ENCODE measurements at places on chromosomes 4 and X.
A peak's percentile ranks its signal among the peaks of the same experiment; 100 is the strongest.

DNA sequence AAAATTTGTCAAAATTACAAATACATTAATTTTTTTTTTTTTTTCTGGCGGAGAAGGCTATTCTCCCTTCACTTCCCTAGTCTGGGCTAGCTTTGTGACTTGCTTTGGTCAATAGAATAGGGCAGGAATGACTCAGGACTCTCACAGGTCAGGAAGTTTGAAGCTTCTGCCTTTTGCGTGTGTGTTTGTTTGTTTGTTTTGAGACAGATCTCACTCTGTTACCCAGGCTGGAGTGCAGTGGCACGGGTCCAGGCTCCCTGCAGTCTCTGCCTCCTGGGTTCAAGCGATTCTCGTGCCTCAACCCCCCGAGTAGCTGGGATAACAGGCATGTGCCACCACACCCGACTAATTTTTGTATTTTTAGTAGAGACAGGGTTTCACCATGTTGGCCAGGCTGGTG, 55.9 kb upstream of the USP9X start:
- DNase-seq: no peak
- H3K27ac ChIP-seq: no peak overlapping the region
- peaks cover 18% of the 10 kb centered on the region for H3K4me1 ChIP-seq
- H3K27me3 ChIP-seq: no peaks in the 10 kb centered on the region

DNA sequence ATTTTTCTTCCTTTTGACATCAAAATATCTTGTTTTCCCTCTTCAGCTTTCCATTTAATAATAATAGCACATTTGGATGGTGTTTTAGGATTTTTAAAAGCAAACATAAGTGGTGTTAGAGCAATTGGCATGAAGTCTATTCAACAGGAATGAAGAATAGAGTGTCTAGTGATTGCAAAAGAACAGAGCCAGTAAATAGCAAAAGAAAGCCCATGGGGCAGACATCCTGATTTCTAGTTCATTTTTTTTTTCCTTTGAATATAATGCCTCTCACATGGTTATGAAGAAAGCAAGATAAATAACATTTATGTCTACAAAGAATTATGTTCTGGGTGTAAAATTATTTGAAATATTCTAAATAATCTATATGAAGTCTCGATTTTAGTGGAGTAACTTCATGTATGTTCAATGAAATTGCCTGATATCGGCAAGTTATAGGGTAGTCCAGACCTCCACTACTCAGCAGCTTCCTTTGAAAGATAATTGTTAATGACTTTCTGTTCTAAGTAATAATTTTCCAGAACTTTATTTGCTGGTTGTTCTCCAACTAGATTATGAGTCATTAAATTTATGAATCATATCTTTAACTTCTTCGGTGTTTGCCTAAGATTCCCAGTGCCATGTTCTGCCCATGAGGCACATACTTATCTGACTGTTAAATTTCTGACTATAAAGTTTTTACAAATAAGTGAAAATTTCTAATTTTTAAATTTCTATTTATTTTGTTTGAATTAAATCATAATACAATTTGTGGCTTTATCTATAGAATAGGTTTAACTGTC, 587.9 kb downstream of the TLL1 start:
- H3K27me3 ChIP-seq: no peaks in the 10 kb centered on the region
- no peaks in the 10 kb centered on the region for H3K36me3 ChIP-seq
- H3K4me3 ChIP-seq: no peak overlapping the region
- DNase-seq: no peak

DNA sequence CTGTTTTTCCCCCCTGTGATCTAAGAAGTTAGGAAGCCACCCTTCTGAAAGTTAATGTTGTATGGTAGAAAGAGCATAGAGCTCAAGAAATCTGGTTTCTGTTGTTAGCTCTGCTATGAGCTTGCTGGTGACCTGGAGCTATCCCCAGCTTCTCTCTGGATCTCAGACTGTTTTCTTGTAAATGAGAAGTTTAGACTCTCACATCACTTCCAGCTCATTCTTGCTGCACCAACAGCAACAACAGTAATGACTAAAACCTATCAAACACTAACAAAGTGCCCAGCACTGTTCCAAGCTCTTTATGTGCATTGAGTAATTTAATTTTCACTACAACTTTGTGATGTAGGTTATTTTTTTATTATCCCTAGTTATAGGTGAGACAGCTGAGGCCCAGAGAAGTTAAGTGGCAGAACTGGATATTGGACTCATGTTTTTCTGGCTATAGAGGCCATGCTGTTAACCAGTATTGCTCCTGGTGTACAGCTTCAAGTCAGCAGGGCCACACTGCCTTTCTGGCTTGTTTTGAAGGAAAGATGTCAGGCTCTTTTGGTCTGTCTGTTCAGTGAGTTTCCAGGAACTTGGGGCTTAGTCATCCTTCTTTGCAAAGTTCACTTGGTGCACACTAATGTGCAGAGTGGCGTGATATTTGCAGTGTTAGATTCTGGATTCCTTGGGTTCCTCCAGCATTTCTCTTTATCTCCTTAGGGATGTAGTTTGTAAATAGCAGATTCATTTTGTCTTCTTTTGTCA, 27.8 kb upstream of the TMEM164 start:
- H3K36me3 ChIP-seq: no peaks in the 10 kb centered on the region
- H3K27me3 ChIP-seq: peaks cover 22% of the 10 kb centered on the region
- H3K4me1 ChIP-seq: no peaks in the 10 kb centered on the region
- DNase-seq: no peak
- no peak overlapping the region for H3K4me3 ChIP-seq

- DNase-seq: no peak
- no peaks in the 10 kb centered on the region for H3K4me1 ChIP-seq
These were observed 38.5 kb downstream of the ELF4 start for GRCh38 chrX:130071611-130072344.

DNA sequence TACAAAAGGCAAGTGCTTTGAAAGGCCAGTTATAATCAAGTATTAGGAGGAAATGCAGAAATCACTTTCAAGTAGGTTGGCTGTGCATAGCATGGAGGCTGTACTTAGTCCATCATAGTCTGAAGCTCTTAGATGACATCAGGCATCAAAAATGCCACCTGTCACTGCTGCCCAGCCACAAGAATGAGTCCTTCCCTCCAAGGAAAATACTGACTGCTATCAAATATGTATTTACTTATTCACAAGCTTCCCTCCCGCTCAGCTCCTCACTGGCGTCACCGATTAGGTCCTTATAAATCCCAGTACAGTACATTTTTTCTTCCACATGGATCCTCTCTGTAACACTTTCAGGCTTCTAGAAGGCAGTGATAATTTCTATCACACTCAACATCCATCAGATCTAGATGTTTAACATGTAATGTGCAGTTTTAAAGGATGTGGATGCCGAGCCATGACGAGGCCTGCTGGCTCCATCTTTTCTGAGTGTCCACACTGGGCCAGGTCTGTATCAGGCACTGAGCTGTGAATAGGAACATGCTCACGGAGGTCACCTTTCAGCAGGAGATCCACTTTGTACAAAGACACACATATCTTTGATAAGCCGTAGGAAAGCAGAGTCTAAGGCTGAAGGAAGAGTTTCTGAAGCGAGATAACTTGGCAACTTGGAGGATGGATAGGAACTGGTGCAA, 121.9 kb downstream of the PALLD start:
- no peak for DNase-seq
- H3K27ac ChIP-seq: no peak overlapping the region
- no peaks in the 10 kb centered on the region for H3K36me3 ChIP-seq

DNA sequence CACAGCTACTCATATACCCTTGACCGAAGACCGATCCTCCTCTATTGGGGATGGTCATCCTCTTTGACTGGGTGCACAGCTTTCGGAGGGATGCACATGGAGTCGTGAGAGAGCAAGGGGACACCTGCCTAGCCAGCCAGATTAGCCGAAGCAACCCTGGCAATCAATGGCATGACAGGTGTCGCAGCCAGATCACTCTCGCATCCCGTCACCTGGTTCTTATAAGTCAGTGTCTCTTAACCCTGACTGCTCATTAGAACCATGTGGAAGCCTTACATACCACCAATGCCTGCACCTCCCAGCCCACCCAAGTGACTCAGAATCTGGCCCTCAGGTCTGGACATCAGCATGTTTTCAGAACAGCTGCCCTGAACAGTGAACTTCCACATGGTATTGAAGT, 249.7 kb downstream of the EVC2 start:
- no peak for DNase-seq
- H3K4me3 ChIP-seq: no peak overlapping the region
- H3K4me1 ChIP-seq: no peaks in the 10 kb centered on the region

DNA sequence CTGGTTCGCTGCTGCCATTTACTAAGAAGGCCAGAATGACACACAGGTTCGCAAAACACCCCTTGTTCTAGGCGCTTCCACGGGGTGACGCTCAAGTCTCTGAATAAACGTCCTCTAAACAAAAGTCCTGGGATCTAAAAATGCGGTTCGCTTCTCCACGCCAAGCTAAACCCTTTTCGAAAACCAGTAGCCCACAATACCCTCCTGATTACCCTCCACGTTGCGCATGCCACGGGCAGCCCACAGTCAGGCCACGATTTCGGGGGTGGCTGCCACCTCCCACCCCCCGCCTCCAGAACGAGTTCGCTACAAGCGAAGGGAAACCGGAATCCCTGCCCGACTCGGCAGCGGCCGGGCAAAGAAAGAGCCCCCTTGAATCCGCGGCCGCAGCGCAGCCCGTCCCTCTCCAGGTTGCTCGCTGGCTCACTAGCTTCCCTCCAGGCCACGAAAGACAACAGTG, 423 bp downstream of the RPL39 start:
- H3K4me3 ChIP-seq: peak overlapping the region; percentile 95
- H3K4me1 ChIP-seq: no peaks in the 10 kb centered on the region
- no peaks in the 10 kb centered on the region for H3K27me3 ChIP-seq
- H3K36me3 ChIP-seq: peaks cover 13% of the 10 kb centered on the region
- DNase-seq: no peak

DNA sequence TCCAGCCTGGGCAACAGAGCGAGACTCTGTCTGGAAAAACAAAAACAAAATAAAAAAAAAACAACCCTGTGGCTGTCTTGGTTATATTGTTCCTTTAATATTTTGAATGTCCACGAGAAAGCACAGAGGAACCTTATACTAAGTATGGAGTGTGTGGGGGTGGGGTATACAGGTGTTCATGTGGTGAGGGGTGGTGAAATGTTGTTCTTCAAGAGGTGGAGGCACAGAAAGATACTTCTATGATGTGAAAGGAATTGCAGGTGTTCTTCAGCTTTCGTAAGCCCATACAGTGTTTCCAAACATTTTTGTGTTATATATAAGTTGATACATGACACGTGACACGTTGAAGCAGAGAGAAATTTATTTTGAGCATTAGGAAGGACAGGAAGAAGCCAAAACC, 46.4 kb downstream of the SLC9A6 start:
- H3K36me3 ChIP-seq: peaks cover 4% of the 10 kb centered on the region
- H3K4me3 ChIP-seq: no peak overlapping the region
- DNase-seq: no peak
- no peak overlapping the region for H3K27ac ChIP-seq
- no peaks in the 10 kb centered on the region for H3K4me1 ChIP-seq

DNA sequence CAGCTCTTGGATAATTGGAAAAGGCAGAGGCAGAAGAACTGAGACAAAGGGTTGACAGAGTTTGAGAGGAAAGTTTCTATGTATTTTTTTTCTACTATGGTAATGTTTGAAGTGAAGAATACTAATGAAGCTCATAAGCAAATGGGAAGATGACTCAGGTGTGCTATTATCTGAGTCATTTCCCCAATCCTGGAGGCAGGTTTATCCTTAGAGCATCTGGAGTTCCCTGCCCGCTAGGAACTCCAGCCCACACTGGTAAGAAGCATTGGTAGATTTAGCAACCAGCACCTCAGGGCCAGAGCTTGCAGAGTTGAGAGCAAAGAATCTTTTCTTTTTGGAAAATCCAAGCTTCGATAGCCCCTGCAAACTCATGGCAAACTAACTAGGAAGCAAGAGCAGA, 55.2 kb downstream of the DOCK11 start:
- no peak for DNase-seq
- no peaks in the 10 kb centered on the region for H3K27me3 ChIP-seq
- no peaks in the 10 kb centered on the region for H3K4me1 ChIP-seq

- peaks cover 8% of the 10 kb centered on the region for H3K4me1 ChIP-seq
- no peak overlapping the region for H3K27ac ChIP-seq
- H3K4me3 ChIP-seq: no peak overlapping the region
- no peak for DNase-seq
These were observed 27.0 kb upstream of the SLC7A11 start for GRCh38 chr4:138269175-138269574.

GRCh38 chr4:24992968-24993367, 37.8 kb downstream of the LGI2 start:
- H3K27me3 ChIP-seq: peaks cover 4% of the 10 kb centered on the region
- no peak overlapping the region for H3K4me3 ChIP-seq
- DNase-seq: no peak
- H3K4me1 ChIP-seq: no peaks in the 10 kb centered on the region
- H3K36me3 ChIP-seq: no peaks in the 10 kb centered on the region

DNA sequence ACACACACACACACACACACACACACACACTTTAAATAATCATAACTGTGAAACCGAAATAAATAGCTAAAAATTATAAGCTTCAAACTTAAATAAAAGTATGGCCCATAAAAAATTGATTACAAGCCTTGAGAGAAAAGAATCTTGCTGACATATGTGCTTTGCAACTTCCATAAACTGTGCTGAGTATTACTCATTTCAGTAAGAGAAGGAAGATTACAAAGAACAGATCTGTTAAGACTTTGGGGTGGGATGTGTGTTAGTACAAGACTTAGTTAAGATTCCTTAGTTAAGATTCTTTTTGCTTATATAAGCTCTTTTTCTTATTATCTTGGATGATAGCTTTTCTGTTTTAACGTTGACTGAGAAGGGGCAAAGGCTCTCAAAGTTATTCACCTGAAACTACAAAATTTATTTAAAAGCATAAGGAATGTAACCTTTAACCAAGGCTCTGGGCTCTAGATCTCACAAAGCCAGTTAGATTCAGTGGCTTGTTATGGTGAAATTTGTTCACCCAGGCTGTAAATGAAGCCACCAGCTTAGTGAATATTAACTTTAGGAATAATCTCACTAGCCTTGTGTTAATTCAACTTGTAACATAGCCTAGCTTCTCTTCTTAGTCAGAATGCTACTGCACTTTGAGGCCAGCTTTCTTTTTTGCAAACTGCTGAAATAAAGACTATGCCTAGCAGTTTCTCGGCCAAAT, 58.2 kb downstream of the ARSJ start:
- H3K27ac ChIP-seq: no peak overlapping the region
- DNase-seq: no peak
- H3K4me1 ChIP-seq: peaks cover 3% of the 10 kb centered on the region

GRCh38 chr4:105014635-105015034, 132.0 kb upstream of the TET2 start:
- no peaks in the 10 kb centered on the region for H3K4me1 ChIP-seq
- no peaks in the 10 kb centered on the region for H3K27me3 ChIP-seq
- no peak overlapping the region for H3K4me3 ChIP-seq
- DNase-seq: no peak
- H3K36me3 ChIP-seq: no peaks in the 10 kb centered on the region

DNA sequence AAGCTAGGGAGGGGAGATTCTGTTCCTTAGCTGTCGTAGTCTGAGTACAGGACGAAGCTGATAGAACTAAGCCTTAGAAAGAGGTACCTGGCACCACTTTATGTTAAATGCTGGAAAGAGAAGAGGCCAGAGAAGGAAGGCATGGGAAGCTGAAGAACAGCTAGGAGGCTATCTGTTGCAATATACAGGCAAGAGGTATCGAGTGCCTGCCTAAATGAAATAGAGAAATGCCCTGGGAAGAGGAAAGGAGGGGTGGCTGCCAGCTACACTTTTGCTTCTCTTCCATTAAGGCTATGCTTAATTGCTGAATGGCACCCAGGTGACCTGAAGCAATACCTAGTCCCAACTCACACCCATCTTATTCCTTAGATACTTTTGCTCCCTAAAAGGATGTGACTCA, 380.4 kb upstream of the FGF13 start:
- no peak overlapping the region for H3K27ac ChIP-seq
- no peaks in the 10 kb centered on the region for H3K27me3 ChIP-seq
- peaks cover 5% of the 10 kb centered on the region for H3K4me1 ChIP-seq
- H3K4me3 ChIP-seq: no peak overlapping the region
- no peak for DNase-seq

Measured in type B pancreatic cell (in vitro differentiated cells).